ENCODE measurements at places on chromosomes 1 and 21.

DNA sequence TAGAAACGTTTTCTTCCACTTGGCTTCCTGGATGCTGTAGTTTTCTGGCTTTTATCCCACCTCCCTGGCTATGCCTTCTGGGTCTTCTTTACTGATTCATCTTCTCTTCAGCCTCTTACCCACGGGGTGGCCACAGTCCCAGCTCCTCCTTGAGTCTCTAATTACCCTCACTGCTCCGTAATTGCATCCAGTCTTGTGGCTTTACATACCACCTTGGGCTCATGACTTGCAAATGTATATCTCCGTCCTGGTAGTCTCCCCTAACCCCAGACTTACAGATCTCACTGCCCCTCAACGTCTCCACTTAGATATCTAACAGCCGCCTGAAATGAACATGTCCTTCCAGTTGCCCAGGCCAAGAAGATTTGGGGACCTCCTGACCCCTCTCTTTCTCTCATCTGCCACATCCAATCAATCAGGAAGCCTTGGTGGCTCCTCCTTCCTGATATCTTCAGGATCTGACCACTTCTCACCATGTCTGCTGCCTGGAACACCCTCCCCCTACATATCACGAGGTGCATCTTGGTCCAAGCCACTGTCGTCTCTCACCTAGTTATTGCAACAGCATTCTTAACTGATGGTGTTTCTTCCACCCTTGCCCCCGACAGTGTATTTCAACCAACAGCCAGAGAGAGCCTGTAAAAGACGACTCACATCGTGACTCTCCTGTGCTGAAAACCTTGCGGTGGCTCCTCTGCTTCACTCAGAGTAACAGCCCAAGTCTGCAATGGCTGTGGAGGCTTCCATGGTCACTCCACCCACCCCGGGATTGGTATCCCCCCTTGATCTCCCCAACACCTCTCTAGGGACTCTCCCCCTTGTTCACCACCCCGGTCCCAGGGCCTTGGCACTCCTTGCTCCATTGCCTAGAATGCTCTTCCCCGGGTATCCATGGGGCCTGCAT, 219.0 kb upstream of the POU3F1 start:
- DNase-seq = no peak

GRCh38 chr1:246760422-246761347, 36.5 kb downstream of the SCCPDH start:
- DNase-seq = no peak

- DNase-seq = peak; percentile 98
Measured at GRCh38 chr1:26907071-26907917, 6.5 kb downstream of the NR0B2 start.

DNA sequence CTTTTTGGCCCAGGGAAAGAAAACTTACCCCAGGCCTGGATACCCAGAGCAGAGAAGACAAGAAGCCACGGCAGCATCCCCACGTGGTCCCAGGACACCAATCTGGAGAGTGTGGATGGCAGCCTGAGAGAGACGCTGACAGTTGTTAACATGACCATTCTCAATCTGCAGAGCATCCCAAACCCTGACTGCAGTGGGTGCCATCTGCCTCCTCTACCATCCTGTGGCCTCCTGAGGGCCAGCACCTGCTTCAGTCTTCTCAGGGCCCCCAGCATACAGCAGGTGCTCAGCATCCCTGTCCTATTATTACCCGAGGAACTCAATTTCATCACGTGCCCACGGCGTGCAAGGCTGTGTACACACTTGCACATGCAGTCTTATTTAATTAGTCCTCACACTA, 785 bp downstream of the PGLYRP4 start:
- DNase-seq = no peak

DNA sequence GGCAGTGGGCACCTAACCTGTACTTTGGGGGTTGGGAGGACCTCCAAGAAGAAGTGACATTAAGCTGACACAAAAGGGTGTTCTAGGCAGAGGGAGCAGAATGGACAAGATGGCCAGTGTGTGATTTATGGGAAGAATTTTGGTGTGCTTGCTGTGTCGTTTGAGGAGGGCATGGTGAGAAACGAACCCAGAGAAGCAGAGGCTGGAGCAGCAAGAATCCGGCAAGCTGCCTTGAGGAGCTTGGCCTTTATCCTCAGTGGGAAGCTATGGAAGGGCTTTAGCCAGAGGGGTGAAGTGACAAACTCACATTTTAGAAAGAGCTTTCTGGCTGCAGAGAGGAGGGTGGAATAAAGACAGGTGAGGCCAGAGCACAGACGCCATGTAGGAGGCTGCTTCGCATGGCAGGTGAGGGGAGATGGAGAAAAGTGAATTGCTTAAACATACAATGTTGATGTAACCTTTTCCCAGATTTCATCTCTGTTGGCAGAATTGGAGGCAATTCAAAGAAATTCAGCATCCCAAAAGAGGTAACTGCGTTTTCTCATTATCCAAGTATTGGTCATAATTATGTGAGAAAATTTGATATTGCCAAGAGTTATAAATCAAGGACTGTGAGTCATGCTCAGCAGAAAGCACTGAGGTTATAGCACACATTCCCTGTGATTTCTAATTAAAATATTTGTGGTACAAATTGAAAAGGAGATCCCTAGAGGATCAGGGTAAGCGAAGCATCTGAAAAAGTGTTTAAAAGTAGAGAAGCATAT, 26.5 kb downstream of the TRIM45 start:
- DNase-seq = peak; percentile 73

- DNase-seq = no peak
Measured at GRCh38 chr1:57164584-57164983, 198.8 kb upstream of the C8B start.

DNA sequence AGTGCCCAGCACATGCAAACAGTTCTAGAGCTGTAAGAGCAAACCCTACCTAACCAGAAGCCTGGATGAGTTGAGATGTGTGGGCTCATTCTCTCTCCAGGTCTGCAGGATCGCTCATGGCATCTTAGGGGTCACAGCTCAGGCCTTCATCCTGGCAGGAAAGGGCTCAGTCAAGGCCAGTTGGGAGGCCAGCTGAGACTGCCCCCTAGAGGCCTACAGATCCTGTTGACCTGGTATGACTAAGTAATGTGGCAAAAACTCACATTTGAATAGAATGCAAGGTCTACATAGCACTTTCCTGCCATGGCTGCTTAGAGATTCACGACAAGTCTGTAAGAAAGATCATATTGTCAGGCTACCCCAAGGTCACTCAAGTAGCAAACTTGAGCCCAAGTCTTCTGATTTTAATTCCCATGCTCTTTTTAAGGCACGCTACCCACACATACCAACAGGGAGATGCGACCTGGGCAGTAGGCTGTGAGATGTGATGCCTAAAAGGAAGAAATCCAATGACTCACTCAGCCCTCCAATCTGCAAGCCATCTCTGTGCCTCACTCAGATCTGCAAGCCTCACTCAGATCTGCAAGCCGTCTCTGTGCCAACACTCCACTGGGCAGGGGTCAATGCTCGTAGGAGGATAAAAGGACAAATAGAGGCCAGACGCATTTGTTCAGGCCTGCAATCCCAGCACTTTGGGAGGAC, 5.1 kb upstream of the CAPN8 start:
- peak; percentile 45 for DNase-seq

DNA sequence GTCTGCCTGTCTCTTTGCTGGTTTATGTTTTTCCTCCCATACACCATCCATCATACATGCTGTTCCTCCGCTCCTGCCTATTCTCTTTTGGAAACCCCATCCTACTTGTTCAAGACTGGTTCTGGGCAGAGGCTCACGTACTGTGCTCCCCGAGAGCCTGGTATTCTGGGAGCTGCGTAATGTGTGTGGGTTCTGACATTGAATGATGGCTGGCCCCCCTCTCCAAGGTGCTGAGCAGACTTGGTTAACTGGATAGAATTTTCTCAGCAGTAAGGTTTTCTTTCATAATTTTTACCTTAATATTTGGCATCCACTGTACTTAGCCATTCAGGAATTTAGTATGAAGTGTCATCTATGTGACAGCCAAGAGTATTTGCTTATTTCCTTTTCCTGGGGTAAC, 26.6 kb downstream of the COQ8A start:
- DNase-seq = no peak

- peak; percentile 20 for DNase-seq
Measured at GRCh38 chr1:203463469-203464062, 12.0 kb upstream of the PRELP start.

DNA sequence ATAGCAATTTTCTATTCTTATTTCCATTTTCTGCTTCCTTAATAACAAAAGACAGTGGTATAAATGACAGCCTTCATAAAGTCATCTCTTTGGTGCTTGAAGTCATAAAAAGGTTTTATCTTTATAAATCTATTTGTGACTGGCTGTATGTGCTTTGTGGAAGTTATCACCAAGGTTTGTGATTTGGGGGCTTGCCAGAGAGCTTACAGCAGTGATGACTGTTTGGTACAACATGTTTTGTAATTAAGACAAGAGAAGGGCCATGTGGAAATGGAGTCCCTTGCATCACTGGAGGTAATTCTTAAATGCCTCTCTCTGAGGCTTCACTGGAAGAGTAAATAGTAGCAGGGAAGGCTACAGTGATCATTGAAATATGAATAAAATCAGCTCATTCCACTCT, 2.7 kb downstream of the SLC35F3 start:
- DNase-seq = no peak

DNA sequence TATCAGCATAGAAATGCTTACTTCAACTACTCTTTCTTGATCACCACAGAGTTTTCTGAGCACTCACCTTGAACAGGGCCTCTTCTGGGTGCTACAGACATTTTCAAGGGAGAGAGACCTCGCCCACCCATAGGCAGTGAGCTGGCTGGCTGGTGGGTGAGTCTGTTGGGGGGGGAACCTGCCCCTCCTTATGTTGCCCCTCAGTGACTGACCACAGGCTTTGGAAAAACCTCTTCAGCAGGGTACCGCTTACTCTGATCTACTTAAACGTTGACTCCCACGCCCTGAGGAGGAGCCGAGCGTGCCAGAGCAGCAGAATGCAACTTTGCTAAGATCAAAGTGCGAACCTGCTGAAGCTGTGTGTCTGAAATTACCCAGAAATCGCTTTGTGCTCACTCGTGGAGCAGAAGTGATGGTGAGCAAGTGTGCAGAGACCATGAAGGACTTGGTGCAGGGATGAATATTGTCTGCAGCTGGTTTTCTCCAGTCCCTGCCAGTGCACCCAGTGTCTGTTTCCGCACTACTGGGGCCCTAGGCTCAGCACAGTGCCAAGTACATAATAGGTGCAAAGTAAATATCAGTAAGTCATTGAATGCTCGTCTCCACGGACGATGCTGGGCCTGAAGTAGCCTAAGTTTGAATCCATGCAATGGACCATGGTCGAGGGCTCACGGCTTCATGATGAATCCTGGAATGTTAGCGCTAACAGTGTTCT, 158.7 kb upstream of the IRF2BP2 start:
- no peak for DNase-seq

- no peak for DNase-seq
Measured at GRCh38 chr1:31860581-31860980, 44.8 kb upstream of the SPOCD1 start.

GRCh38 chr1:75632350-75632949, 21.5 kb upstream of the SLC44A5 start:
- peak; percentile 41 for DNase-seq

DNA sequence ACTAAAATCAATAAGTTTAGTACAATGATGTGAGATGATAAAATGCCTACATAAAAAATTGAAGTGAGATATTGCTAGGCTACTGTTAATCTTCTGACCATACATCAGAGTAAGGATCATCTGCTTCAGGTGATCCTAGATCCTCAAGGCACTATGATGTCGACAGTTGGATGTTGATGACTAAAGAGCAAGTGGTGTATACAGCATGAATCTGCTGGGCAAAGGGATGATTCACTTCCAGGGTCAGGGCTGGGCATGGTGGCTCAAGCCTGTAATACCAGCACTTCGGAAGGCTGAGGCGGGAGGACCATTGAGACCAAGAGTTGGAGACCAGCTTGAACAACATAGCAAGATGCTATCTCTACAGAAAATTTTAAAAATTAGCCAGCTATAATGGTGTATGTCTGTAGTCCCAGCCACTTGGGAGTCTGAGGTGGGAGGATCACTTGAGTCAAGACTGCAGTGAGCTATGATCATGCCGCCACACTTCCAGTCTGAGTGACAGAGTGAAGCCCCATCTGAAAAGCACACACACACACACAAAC, 24.6 kb downstream of the NUF2 start:
- DNase-seq = no peak

DNA sequence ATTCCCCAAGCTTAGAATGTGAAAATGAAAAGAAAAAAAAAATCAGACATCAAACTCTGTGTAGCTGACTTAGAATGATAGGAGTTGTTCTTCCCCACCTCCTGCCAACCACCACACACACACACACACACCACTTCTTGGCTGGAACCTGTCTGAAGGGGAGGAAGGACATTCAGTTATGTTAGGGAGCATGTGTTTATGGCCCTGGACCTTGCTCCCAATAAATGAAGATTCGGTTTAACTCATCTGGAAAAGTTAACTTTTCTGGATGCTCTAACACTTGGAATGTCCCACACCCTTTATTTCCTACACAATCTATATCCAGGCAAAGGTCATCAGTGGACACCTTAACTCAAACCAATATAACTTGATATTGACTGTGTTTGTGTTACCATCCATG, 112.4 kb downstream of the DAB1 start:
- DNase-seq = no peak

- peak; percentile 34 for DNase-seq
Measured at GRCh38 chr1:150529017-150529416, 13.5 kb downstream of the FALEC start.

DNA sequence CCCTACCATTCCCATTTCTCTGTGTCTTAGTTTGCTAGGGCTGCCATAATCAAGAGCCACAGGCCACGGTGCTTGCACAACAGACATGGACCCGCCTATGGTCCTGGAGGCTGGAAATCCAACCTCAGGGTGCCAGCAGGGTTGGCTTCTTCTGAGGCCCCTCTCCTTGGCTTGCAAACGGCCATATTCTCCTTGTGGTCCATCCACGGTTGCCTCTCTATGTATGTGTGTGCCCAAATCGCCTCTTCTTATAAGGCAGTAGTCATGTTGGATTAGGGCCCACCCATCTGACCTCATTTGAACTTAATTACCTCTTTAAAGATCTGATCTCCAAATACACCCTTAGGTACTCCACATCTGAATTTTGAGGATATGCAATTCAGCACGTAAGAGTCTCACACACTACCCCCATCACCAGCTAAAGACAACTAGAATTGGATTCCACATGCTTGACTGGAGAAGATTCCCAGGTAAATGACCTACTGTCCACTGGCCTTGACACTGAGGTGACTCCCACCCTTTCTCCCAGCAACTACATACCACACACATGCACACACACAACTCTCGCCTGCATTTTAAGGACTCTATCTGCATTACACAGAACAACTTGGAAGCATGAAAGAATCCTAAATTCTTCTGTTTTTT, 28.3 kb upstream of the TMEM51 start:
- no peak for DNase-seq

GRCh38 chr1:211527006-211527405, 35.0 kb upstream of the RD3 start:
- DNase-seq = no peak

Measured in HFFc6 (cell line).